ENCODE measurements at places on chromosomes 16 and 17.

DNA sequence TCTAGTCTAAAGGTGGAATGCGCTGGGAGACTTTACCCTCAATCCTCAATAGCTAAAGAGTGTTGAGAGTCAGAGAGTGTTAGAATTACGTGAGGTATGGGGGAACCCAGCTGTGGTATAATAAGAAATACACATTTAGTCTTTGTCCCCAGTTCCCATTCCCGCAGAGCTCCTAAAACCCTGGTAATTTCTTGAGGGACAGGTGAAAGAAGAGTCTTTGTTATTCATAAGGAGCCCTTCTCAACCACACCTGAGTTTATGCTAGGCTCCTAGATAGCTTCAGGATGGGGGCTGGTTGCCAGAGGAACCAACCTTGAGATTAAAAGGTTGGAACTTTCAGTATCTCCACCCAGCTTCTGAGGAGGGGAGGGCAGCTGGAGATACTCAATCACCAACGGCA is 5.8 kb downstream of the ZNF18 start:
- no peak for DNase-seq

DNA sequence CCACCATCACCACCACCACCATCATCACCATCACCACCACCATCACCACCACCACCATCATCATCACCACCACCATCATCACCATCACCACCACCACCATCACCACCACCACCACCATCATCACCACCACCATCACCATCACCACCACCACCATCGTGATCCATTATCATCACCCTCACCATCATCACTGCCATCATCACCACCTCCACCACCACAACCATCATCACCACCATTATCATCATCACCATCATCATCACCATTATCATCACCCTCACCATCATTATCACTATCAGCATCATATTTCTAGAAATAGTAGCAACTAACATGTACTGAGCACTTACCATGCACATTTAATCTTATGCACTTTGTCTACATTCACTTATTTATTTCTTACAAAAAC is 94.9 kb downstream of the C16orf95 start:
- DNase-seq: no peak

- DNase-seq: no peak
Observed at GRCh38 chr16:10266809-10267208, 84.6 kb upstream of the GRIN2A start.

GRCh38 chr17:45722161-45722560 is 62.0 kb upstream of the CRHR1 start:
- DNase-seq: peak; percentile 6

- no peak for DNase-seq
Observed at GRCh38 chr17:45155029-45155428, 6.6 kb upstream of the HEXIM2 start.

- DNase-seq: no peak
Observed at GRCh38 chr16:80620736-80621605, 80.2 kb downstream of the DYNLRB2 start.

- DNase-seq: no peak
Observed at GRCh38 chr17:49369760-49370159, 7.7 kb upstream of the ZNF652 start.

DNA sequence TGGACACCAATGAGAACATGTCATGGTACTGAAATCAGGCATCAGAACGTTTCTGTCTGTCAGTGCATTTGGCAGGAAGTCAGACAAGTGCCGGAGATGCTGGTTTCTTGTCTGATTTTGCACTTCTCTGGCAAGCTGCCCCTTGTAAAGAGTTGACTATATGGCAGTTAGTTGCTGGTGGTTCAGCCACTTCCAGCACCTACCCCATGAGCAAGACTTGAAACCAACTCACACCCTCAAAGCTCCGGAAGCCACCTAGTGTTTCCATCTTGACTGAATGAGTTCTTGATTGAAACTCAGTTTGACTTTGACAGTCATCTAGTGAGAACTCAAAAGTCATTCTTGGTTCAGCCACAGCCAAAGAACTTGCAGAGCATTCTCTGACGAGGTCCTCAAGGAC is 225.1 kb downstream of the SPECC1 start:
- DNase-seq: no peak

DNA sequence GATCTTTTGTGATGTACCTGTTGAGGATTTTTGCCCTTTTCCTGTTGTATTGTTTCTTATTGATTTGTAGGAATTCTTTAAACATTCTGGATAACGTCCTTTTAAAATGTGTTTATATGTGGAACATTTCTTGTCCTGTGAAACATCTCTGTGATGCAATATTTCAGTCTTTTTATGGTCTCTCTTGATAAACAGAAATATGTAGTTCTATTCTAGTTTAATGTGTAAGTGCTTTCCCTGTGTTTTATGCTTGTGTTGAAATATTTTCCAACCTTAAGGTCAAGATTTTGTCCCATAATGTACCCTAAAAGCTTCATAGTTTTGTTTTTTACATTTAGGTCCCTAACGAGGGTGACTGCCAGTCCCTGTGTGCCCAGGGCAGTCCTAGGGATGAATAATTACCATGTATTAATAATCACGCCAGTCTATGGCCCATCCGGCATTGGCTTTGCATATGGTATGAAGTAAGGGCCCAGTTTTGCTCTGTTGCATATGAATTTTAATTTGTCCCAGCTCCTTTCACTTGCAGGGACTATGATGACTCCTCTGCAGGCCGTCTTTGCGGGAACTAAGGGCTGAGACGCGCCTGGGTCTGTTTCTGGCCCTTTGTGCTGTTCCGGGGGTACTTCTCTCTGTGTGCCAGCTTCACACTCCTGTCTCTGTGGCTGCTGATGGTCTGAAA is 44.2 kb downstream of the RPTOR start:
- DNase-seq: no peak

Data from LNCaP clone FGC (cell line).